ENCODE measurements at places on chromosomes 6 and 20.

DNA sequence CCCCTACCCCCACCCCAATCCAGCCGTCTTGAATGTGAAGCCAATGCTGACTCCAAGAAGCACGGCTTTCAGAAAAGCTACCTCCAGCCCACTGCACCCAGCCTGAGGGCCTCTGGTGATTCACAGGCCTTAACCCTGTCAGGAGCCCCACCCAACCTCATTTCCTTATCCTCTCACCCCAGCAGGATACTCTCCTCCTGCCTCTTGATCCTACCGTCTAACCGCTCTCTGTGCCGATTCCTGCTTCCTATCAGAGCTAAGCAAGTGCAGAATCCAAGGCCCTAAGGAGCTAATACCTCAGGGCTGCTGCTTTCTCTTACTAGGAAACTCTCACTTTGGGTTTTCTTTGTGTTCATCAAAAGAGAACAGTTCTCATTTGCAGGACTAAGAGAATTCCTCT is 47.2 kb downstream of the TRERF1 start:
- no peak for DNase-seq

DNA sequence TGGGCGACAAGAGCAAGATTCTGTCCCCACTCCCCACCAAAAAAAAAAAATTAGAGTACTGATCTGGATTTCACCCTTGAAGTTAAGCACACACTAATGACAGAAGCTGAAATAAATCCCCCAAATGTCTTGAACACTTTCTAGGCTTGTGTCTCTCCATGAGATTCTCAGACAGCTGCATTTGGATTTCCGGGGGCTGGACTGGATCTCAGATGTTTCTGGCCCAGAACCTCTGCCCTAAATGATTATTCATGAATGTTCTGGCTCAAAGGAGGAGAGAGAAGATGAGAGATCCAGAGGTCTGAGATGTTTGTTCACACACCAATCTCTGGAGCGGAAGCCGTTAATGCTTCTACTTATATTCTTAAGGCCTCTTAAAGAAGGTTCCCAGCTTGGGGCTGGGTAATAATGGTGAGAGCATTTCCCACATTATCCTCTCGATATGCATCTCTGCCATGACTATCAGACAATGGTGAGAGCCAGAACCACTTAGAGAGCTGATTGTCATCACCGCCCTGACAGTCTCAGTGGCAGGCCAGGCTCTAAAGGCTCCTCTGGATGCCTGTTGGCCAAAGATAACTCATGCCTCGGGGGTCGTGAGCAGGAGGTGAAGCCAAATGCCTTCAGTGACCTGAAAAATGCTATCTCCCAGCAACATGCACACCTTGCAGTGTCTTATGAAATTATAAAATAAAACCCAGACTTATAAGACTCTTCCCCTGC is 127.9 kb upstream of the AGPAT4 start:
- no peak for DNase-seq

DNA sequence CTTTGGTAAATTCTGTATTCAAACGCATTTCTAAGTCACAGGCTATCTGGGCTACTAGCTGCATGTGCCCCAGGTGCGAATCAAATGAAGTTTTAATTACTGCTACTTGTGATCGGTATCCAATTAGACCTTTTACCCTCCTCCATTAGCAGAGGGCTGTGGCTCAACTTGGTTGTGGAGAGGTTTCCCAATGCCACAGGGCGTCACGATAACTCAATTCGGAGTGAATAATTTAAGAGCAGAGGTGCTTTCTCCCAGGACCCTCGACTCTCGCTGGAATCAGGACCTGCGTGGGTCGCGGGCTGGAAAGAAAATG is 640 bp downstream of the SAYSD1 start:
- DNase-seq: peak; percentile 67

GRCh38 chr20:45890077-45890984 is 677 bp downstream of the NEURL2 start:
- peak; percentile 44 for DNase-seq

DNA sequence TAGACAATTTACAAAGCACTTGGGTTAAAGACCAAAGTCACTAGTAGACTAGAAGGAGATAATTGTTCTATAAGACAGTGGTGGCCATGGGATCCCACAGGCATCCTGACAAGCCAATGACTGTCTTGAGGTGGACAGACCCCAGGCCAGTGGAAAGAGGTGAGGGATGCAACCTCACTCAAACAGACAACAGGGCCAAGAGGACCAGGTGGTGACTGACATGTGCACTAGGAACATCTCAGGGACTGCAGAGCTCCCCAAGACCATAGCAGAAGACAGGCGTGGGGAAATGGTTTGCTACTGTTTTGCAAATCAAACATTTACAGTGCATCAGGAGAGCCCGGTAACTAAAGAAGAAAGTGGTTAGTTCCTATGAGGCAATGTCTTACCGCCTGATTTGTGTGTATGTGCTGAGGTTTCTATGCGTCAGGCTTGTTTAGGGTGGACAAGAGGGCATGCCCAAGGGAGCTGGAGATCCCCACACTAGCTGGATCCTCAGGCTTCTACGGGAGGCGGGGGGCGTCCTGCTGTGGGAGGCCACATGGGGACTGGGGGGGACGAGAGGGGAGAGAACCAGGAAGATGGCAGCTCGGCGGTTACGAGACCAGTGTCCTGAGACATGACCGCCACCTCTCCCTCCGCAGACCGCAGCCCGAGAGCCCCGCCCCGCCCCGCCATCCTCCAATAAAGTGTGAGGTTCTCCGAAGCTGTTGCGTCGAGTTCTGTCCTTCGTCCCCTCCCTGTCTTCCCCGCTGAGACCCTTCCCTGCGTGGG is 623 bp upstream of the MRPS26 start:
- peak; percentile 85 for DNase-seq
